ENCODE measurements at places on chromosomes 3 and 15.

DNA sequence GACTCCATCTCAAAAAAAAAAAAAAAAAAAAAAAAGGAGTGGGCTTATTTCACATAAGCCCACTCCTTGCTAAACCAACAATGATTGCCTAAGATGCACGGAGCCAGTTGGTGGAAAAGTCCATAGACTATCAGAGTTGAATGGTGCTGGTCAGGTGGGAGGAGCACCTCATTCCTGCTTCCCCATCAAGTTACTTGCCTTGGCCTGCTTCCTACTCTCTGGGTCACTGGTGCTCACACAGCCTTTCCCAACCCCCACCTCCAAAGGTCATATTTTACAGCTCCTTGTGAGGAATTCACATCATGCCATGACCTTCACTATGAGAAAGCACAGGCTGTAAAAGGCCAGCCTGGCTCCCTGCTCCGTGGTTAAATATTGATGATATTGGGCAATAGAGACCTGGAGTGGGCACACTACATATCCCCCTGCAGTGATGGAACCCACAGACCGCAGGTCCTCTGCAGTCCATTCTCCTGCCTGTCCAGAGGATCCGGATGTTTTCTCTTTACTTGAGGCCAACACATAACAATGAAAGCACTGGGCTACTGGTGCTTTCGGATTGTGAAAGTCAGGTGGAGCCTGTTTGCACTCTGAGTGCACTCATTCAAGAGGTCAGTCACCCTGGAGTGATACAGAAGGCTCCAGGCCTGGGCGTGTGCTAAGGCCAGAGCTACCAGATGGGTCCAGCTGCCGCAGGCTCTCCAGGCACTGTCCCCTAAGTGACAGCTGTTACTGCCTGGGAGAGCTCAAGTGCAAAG is at the start of gene SLC51B:
Gene SLC51B (plus strand): TSS at position 664 of the 758 bp plus-strand sequence. CDS start 4,618 bp downstream, outside the sequence.
- DNase-seq, result no peak

DNA sequence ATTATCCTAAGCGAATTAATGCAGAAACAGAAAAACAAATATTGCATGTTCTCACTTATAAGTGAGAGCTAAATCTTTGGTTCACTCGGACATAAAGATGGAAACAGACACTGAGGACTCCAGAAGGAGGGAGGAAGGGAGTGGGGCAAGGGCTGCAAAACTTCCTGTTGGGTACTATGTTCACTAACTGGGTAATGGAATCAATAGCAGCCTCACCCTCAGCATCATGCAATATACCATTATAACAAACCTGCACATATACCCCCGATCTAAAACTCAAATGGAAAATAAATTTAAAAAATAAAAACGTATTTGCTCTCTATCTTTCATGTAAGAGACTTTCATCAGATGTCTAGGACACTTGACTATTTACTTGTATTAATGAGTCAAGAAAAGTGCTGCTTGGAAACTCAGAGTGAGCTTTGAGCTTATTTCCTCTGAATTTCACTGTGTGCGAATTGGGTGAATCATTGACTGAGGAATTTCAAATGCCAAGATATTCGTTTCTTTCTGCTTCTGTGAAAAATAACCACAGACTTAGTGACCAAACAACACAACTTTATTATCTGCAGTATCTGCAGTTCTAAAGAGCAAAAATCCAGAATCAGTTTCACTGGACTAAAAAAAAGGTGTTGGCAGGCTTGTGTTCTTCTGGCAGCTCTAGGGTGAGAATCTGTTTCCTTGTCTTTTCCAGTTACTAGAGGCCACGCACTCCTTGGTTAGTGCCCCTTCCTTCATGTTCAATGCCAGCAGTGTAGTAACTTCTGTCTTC is 18.4 kb downstream of the TM4SF18 start:
- peak; percentile 90 for DNase-seq

DNA sequence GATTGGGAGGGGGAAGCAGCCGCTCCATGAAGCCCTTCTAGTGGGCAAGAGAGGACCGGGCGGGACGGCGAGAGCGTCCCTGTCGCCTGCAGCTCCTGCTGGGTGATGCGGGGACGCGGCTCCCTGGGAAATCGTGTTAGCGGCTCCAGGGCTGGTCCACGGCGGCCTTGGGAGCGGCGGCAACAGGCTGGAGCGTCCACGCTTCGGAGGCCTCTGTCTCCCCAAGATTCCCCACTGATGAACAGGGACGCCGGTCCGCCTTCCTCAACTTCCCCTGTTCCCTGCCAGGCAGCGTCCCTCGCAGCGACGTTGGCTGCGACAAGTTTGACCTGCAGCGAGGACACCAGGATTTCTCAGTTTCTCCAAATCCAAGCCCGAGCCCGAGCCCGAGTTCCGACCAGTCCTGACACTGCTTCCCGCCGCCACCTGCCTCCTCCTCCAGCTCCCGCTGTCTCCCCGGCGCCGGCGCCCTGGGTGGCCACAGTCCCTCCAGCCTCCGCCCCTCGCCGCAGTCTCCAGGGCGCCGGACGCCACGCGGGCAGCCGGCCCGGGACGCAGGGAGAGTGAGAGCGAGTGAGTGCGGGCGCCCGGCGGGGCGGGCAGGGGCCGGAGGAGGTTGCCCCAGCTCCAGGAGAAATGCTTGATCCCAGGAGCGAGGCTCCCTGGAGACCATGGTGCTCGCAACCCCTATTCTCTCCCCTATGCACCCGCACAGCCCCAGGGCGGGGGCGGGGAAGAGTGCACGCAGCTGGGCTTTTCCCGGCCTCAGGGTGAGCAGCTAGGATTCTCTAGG is 78.1 kb upstream of the RNF7 start:
- DNase-seq, result peak; percentile 79

- no peak for DNase-seq
Measured at GRCh38 chr15:50501815-50502214, 44.7 kb downstream of the USP50 start.

- DNase-seq, result peak; percentile 95
Measured at GRCh38 chr3:136332776-136333175, 82.6 kb downstream of the PCCB start.

DNA sequence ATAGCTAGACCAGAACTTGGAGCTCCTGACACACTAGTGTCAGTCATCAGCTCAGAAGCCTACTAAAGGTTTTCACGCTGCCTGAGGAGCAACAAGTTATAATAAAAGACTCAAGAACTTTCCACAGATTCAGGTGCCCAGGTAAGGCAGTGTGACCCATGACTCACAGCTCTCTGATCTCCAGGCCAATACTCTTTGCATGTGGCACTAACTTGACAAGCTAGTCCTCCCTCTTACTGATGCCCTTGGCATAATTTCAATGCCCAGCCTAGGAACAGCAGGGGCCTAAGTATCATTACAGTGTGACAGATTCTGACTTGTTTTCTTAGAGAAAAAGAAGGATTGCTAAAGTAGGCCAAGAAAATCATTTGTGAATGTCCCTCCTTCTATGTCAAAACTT is 38.4 kb downstream of the MEIS2 start:
- no peak for DNase-seq

- no peak for DNase-seq
Measured at GRCh38 chr15:100502651-100503050, 26.1 kb downstream of the CERS3 start.

GRCh38 chr3:24968036-24968435 is 460.0 kb upstream of the RARB start:
- DNase-seq, result peak; percentile 49

GRCh38 chr3:183883291-183884096 is 1.2 kb downstream of the PARL start:
- DNase-seq, result no peak

DNA sequence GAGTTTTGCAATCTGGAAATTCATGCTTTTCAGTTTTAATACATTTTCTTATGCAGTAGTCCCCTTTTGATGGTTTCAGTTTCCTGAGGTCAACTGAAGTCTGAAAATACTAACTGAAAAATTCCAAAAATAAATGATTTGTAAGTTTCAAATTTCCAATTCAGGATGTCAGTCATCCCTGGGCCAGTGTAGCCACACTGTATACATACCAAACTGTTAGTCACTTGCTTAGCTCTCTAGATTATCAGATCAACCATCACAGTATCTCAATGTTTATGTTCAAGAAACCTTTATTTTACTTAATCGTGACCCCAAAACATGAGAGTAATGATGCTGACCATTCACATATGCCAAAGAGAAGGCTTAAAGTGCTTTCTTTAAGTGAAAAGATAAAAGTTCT is 715.5 kb downstream of the GBE1 start:
- DNase-seq, result no peak

- DNase-seq, result no peak
Measured at GRCh38 chr15:61764981-61765380, 295.3 kb downstream of the VPS13C start.

DNA sequence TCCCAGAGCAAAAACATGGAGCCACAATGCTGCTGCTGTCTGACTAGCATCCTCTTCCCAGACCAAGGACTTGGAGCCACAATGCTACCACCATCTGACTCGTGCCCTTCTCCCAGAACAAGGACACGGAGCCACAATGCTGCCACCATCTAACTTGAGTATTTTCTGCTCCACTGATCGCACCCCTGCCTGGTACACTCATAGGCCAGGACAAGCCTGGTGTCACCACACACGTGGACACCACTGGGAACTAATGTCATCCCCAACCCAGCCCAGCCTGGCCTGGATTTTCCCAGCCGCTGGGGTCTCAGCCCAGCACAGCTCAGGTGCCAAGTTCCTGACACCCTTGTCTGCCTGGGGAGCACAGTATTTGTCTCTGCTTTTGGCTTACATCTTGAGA is 52.7 kb upstream of the GRIP2 start:
- no peak for DNase-seq

DNA sequence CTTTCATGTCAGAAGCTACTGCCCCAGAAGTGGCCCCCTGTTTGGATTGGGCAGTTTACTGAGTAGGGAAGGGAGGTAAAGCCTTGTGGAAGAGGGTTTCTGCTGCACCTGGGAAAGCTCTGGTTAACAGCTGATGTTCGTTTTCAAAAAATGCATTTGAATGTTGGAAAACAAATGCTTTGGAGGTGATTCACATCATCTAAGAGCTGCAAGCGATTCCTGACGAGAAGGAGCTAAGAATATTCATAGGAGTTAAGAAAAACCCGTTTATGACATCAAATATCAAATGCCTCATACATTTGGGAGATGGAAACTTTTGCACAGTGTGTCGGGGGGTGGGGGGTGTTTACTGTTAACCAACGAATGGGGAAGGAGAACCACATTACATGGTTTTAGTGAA is 183.8 kb upstream of the NR2F2 start:
- peak; percentile 39 for DNase-seq

DNA sequence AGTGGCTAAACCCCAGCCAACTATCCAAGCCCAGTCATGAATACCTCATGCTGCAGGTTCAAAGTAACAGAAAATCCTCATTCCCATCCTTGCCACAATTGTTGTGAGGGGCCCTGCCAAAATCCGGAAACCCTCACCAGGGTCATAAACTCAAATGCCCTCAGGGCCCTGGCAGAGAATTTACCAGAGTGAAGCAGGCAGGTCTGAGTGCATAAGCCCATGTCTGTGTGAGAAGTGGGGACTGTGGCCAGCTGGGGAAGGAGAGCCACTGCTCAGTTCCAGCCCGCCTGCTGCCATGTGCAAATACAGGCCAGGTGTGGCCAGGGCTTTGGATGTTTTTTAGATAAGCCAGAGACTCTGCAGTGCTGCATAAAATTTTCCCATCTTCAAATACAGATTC is 7.0 kb downstream of the CEP152 start:
- no peak for DNase-seq

DNA sequence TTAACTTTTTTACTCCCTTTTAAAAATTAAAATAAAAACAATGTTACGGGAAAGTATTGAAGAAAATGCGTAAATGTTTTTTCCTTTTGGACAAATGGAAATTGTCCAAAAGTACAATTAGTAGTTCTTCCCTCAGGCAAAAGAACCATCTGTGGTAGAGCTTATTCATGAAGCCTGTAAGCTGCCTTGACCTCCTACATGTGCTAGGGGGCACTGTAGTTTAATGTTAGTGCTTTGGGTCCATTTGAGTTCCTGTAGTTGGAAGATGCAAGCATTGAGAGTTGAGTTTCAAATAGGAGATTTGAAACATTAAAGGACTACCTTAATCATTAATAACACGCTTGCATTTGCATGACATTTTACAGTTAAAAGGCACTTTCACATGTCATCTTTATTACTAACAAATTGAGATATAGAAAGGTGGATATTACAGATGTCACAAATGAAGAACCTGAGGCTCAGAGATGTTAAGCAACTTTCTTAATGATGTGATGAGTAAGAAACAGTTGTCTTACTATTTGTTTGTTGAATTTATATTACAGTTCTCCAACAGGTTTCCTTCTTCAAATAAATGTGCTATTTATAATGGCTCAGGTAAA is 1.8 kb upstream of the ZNF385D start:
- peak; percentile 70 for DNase-seq

DNA sequence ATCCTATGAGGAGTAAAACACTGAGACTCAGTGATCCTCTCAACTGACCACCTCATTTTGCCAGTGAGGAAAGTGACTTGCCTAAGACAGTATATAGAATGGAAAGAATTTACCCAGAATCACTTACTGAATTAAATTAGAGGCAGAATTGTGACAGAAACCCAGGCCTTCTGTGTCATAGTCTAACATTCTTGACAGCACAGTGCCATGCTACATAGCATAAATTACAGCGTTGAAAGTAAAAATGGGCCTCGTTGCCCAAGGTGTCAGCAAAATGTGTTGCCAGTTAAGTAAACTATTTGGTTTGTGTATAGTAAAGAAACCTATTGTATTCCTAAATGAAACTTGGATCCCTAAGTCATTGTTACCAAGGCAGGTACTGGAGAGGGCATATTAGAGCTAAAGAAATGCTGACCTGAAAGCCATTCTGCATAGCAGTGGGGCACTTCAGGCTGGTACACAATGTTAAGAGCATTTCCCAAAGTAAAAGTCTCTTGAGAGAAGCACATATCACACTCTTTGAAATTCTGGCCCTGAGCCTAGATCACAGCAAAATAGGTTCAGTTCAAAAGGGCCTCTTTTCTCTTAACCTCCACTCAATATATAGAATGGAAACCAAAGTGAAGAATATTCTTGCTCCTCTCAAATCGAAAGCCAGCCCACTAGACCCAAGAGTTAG is 53.8 kb downstream of the HMG20A start:
- no peak for DNase-seq

GRCh38 chr15:63405159-63405558 is 23.5 kb upstream of the CA12 start:
- no peak for DNase-seq

DNA sequence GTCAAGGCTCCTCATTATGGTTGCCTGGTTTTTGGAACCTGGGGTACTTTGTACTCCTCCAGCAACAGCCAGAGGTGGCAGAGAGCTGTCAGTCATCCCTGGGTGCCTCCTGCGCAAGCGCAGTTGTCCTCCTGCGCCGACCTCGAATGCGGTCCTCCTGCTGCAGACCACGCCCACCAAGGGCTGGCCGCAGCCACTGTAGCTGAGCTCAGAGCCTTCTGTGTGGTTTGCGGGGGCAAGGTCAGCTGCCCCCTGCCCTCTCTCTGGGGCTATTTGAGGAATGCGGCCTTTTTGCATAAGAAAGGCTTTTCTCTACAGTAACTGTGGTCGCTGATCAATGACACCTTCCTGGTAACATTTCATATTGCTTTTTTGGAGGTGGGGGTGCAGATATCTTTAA is 131.3 kb upstream of the SNRPN start:
- no peak for DNase-seq
